Cerebellum (tissue), 4 donors: ENCODE measurements at places on chromosomes 12 and 14. TPM values are rescaled to one million over a fixed set of nuclear protein-coding genes. Genes with fewer than 3 reads are reported as not detected.

DNA sequence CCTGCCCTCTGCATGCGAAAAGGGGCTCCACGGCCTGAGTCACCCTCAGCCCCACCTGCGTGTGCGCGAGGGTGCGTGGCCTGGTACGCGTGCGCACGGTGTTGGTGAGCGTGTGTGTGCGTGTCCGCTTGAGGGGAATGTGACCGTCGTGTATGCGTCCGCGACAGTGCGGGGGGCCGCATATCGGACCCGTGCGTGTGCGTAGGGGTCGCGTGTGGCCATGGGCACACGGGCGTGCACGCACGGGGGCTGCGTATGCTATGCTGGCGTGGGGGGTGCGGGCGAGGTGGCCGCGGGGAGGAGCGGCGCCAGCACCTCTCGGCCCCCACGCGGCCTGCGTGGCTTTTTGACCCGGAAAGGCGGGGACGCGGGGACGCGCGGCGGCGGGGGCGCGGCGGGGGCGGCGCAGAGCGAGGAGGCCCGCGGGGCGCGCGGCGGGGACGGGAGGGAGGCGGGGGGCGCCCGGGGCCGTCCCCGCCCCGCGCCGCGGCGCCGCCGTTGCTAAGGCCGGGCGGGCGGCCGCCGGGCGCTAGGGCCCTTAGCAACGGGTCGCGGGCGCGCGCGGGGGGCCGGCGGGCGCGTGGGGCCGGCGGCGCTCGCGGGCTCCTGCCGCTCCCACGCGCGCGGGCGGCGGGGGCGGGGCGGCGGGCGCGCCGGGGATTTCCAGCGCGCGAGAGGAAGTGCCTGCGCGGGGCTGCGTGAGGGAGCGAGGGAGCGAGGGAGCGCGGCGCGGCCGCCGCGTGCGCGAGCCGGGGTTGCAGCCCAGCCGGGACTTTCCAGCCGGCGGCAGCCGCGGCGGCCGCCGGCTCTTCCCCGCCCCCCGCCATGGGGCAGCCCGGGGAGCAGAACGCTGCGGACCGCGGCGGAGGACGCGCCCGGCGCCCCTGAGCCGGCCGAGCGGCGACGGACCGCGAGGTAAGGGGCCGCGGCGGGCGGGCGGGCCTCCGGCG, at the start of gene TRAF3:
TRAF3 (plus strand) TSS at position 689 of the 950 bp plus-strand sequence. CDS start 92,753 bp downstream, outside the sequence.
- DNase-seq, result peak; percentile 79

DNA sequence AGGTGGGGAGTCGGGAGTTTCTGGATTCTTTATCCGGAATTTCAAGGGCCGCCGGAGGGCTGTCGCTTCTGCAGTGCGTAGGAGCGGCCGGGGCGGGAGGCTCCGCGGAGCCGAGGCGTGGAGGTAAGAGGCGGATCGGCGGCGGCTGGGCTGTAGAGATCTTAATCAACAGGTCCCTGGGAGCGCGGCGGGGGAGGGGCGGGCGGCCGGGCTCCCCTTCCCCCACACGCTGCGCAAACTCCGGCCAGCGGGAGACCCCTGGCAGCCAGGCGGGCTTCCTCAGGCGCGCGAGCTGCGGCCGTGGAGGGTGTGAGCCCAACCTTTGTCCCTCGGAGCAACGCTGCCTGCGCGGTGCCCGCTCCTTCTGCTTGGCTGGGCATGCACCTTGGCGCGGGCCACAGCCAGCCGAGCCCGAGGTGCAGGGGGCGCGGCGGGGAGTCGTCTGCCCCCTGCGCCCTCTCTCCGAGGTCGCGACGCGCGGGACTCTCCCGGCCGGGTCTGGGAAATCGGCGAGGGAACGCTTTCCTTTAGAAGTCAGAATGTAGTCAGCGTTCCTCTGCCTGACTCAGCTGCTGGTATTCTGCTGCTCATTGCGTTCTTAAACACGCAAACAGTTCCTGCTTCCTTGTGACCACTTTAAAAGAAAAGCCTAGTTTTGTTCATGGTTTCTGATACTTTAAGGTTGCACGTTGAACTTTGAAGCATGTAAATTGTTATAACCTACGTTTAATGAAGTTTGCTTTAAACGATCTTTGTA, at the start of gene PALS1:
PALS1 (plus strand) TSS at position 25 of the 757 bp plus-strand sequence. CDS start 37,736 bp downstream, outside the sequence.
- DNase-seq, result no peak

DNA sequence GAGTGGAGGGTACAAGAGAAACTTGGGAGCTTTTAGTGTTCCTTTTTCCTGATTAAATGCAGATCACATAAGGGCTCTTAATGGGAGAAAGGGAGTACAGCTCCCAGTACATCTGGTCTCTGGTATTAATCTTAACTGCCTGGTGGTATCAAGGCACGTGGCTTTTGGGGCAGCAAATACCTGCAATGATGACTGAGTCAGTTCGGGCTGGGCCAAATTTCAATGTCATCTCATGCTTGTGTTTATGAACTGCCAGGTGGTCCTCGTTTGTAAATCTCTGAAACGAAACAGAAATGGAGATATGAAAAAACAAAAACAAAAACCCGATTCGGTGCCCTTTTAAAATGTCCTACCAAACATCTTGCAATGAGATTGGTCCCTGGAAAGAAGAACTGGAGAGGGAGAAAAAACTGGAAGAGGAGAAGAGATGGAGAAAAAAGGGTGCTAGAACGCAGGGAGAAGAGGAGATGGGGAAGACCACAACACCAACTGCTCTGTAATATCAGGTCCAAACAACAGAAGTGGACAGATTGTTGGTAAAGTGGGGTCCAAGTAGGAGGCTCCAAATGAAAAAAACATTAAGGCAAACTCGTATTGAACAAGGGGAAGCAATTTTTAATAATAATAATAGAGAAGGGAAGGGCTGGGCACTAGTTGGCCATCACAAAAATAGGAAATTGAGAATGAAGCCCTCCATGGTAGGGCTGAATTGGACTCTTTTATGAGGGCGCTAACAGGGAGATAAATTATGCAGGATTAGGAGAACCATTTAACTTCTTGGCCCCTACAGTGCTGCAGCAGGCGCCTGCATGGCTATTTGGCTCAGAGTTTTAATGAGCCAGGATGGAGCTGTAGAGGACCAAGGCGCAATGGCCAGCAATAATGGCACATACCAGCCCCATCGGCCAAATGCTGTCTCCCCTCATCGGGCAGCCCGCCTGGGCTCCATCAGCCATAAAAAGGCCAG, 45.4 kb upstream of the NPFF start:
- peak; percentile 67 for DNase-seq

DNA sequence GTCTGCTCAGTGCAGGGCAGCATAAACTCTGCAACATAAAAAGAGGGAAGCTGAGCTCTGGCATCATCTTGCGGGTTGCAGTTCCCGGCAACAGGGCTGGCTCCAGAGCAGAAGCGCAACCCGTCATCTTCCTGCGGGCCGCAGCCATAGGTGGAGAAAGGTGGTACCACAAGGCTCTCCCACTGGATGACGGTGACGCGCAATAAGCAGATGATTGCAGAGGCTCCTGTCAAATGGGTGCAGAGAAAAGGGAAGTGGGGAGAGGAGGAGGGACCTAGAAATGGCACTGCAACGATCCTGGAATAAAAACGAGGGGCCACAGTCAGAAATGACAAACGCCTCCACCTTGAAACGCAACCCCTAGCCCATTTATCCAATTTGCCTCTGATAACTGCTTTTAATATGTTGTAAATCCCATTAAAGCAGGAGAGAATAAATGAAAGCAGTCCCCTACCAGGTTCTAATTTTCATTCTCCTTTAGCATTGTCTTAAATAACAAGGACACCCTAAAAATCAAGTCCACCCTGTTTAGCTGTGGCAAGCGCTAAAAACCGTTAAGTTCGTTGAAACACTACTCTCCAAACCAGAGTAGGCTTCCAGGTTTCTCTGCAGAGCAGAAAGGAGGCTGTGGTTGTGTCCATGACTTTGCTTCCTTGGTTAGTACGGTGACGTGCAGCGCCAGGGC, 30.9 kb upstream of the TUBA1C start:
- DNase-seq, result peak; percentile 81

DNA sequence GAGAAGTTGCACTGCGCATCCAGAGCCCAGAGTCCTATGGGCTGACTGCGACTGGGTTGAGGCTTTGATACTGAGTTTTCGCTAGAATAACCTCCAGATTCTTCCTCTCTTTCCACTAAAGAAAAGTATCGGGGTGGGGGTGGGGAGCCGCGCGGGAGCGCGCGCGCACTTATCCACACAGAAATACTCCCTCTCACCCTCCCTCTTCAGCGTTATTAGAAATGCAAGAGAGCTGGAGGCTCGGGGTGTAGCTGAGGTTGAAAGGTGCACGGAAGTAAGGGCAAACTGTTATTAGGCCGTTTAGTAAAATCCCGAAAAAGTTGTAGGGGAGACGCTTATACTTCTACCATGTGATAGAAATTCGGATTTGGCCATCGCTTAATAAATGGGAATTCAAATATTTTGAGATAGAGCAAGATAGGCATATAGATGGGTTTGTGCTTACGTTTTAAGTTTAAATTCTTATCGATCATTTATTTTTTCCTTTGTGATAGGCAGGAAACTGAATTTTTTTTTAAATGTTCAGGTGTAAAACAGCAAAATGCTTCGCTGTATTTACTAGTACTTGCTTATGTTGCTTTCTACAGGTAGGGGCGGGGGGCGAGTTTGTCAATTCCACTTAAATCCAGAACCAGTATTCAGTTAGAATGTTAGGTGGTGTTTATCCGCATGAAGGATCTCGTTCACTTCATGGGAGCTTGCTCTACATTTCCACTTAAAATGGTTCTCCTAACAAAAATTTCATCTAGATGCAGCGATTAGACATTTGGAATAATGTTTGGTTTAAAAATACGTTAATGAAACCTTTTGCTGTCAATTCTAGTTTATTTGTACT, 1.1 kb downstream of the ARHGAP5 start:
- peak; percentile 53 for DNase-seq

Gene IL26
- not detected for total RNA-seq

DNA sequence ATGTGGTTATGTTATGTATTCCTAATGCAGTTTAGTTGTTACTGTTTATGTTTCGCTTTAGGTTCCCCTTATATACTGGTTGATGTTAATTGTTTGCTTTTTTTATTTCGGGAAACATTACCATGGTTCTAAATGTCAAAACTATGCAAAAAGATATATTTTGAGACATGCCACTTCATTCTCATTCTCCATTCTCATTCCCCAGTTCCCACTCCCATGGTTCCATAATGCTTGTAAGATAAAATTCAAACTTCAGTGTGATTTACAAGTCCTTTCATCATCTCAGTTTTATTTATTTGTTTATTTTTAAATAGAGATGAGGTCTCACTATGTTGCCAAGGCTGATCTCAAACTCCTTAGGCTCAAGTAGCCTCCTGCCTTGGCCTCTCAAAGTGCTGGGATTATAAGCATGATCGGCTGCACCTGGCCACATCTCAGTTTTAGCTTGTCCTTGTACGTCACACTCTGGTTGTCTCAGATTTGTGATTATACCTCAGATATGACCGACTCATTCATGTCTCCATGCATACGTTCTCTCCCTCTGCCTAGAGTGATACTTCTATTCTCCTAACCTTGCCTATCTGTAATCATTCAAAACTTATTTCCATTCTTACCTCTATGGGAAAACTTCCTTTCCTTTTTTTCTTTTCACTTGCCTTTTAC, 407.8 kb upstream of the RGS6 start:
- DNase-seq, result no peak

GRCh38 chr12:101459642-101460346, 15.3 kb upstream of the SPIC start:
- DNase-seq, result no peak

Gene POTEG
- total RNA-seq, result not detected

DNA sequence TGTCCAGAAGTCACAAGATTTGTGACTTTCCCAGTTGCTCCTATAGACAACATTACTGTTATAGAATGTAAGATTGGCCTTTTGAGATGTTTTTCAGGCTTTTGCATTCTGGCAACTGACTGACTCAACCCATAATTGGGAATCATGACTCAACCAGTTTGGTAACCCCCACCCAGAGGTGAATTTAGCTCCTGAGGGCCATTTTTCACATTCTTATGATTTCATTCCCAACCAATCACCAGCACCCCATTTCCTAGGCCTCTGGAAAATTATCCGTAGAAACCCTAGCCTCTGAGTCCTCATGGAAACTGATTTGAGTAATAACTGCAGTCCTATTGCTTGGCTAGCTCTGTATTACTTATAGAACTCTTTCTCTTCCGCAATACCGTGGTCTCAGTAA, 626.0 kb upstream of the SEL1L start:
- DNase-seq, result no peak

Gene DYNC1H1
- 595 TPM for total RNA-seq

Gene MAP1LC3B2
- total RNA-seq, result 1.4 TPM

GRCh38 chr14:54681811-54682261, 114.9 kb downstream of the SAMD4A start:
- DNase-seq, result no peak

Gene RIN3
- total RNA-seq, result 1.5 TPM

DNA sequence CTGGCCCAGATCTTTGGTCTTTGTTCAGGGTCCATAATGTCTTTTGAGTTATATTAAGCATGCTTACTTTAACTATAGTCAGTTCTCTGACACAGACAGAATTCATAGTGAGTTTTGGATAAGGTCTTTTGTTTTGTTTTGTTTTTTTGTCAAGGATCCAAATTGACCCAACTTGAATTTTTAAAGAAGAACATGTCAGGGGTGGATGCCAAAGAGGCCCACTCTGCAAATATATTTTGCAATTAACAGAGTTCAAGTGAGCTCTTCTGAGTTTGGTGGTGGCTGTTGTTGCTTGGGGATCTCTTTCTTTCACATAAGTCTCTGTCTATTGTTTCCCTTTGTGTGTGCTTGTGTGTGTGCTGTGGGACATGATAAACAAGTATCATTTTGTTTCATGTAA, 34.4 kb upstream of the PMCH start:
- no peak for DNase-seq

DNA sequence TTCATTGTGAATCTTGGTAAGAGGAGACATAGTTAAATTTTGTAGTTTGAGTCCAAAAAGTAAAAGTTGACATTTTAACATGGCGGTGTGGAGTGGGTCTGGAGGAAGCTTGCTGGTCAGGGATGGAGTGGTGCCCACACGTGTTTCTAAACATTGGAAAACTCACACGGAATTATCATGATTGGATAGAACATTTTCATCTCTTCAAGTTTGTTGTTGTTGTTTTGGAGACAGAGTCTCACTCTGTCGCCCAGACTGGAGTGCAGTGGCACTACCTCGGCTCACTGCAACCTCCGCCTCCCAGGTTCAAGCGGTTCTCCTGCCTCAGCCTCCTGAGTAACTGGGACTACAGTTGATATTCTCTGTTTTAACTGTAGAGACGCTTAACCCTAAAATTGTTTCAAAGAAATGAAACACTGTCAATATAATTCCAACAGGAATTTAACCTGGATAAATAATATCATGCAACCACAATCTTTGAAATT, 502 bp upstream of the MBIP start:
- no peak for DNase-seq

- no peak for DNase-seq
These were observed 58.5 kb downstream of the IQSEC3 start for GRCh38 chr12:125075-125474.

GRCh38 chr12:6914246-6914946, at the start of gene ENO2:
ENO2 (plus strand) TSS chr12:6914580; CDS start chr12:6915833, 1,253 bp downstream.
- peak; percentile 94 for DNase-seq

DNA sequence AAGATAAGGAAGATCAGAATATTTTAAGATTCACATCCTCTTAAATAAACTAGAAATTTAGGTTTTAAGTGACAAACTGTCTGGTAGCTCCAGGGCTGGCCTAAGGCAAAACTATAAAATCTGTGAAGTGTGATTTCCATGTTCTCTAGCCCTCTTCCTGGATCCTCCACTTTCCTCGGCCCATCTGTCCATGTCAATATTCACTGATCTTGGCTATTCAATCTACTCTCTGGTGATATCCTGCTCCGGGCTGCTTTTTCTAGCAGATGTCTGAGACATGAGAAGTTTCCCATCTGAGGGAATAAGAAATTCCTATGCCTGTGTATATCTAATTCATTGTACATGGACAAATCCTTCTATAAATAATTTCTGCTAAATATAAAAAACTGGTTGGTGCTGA, 500.4 kb downstream of the GALC start:
- DNase-seq, result no peak

Gene ABCD2
- 3.5 TPM for total RNA-seq

Gene KCNA5
- total RNA-seq, result 2.9 TPM

- no peak for DNase-seq
These were observed 140.1 kb upstream of the SLCO1C1 start for GRCh38 chr12:20555015-20555414.
